ENCODE measurements at places on chromosomes 6 and 20.

GRCh38 chr6:64777941-64778785 lies 928.9 kb downstream of the EYS start:
- DNase-seq, result no peak

DNA sequence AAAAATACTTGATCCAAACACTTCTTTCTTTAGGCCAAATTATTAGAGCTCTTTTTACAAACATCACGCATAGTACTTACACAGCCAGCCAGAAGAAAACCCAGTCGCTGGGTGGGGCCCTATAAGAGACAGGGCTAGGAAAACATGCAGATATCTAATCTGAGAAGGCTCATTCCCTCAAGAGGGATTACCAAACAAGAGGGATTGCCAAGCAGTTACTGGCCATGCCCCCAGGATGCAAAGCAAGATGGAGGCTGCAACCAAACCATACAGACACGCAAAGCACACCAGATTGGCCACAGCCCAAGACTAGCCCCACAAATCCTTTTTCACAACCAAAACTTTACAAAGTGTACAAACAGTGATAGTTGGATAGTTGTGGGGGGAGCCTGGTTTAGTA lies 1235.4 kb upstream of the GJE1 start:
- DNase-seq, result no peak

DNA sequence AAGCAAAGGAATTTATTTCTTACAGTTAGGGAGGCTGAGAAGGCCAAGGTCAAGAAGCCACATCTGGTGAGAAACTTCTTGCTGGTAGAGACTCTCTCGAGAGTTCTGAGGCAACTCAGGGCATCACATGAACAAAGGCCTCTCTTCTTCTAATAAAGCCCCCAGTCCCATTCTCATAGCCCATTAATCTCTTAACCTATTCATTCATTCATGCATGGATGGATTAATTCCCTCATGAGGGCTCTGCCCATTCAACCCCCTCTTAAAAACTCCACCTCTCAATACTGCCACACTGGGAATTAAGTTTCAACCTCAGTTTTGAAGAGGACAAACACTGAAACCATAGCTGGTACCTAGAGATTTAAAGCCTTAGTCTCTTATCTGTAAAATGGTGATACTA lies 217.9 kb upstream of the SPTLC3 start:
- DNase-seq, result no peak

DNA sequence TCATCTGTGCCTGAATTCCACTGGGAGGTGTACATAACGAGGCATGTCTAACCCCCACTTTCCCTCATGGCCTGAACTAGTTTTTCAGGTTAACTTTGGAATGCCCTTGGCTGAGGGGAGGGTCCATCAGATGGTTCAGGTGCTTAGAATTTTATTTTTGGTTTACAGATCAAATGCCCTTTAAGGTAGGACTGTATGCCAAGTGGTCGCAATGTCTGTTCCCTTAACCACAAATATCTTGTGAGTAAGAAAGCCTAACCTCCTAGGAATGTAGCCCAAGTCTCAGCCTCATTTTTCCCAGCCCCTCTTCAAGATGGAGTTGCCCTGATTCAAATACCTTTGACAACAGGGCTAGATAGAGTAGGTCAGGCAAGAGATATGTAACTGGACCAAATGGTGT lies 78.4 kb downstream of the RNASET2 start:
- no peak for DNase-seq

DNA sequence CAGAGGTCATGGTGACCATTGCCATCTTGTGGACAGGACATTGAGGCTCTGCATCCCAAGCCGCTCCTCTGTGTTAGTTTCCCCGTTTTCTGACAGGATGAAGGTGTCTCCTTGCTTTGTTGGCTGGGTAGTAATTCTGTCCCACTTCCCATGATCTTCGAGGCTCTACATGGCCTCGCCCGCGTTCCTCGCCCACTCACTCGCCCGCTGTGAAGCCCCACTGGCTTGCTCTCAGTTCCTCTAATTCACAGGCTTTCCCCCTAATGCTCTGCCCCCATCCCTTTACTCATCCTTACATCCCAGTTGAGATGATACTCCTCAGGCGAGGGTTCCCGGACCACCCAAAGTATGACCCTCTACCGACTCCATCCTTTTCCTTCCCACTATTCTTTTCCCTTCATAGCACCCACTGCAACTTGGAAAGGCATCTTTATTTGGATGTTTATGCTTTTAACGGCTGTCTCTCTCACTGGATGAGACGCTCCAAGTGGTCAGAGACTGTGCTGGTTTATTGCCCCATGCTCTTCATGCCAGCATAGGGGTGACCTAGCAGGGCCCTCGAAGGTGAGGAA lies 511 bp upstream of the SLC35B2 start:
- DNase-seq, result no peak

DNA sequence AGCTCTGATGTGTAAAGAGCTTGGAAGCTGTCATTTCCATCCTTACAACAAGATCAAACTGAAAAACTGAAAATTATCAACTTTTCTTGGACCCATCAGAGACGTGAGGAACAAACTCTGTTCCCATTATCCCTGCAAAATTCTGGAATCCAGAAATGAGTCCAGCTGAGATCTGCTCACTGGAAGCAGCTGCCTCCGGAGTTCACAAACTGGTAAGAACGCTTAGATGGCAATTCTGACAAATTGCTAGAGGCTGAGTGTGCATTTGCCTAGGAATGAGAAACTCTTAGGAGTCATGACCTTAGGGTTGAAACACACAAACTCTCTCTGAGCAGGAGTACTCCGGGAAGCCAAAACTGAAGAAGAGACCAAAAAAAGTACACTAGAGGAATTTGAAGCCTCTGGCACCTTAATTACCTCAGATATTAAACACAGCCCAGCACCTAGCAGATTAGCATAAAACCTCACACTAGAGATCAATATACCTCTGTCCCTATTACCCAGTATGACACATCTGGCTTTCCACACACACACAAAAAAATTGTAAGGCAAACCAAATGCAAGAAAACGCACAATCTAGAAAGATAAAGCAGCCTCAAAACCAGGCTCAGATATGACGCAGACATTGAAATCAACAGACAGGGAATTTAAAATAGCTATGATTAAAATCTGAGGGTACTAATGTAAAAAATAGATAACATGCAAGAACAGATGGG lies 233.5 kb upstream of the SGK1 start:
- DNase-seq, result no peak

GRCh38 chr6:111727041-111727440 lies 121.4 kb upstream of the TRAF3IP2 start:
- DNase-seq, result no peak

DNA sequence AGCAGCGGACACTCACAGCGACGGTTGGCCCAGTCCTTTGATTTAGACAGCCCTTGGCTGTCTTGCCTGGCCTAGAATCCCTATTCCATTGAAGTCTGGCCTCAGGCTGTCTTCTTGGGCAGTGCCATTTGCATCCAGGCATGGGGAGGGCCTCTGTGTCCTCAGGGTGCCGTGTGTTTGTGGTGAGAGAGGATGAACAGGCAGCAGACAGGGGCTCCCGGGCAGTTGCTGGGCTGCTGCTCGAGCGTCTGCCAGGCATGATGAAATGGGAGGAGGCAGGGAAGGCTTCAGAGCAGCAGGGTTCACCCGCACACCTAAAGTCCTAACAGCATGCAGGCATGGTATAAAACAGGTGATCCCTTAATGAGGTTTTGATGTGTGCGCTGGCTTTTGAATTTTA lies 126.9 kb downstream of the SOBP start:
- peak; percentile 91 for DNase-seq

DNA sequence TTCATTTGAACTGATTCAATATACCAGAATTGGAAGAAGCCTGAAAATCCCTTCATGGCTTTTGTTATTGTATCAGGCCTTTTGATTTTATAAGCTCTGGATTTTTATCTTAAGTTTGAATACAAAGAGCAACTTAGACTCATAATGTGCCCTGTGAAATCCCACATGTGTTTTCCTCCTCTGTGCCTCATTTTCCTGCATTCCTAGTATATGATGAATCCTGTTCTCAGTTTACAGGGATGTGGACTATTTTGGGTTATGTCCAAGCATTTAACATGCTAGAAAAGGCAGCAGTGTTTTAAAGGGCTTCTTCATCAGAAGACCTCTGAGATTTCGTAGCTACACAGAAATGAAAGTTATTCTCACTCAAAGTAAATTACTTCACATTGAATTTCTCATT lies 455.0 kb downstream of the RFPL4B start:
- no peak for DNase-seq

GRCh38 chr6:137214931-137215330 lies 4.3 kb downstream of the IFNGR1 start:
- no peak for DNase-seq

GRCh38 chr20:25865715-25866656 lies 169.3 kb upstream of the ZNF337 start:
- DNase-seq, result peak; percentile 63

DNA sequence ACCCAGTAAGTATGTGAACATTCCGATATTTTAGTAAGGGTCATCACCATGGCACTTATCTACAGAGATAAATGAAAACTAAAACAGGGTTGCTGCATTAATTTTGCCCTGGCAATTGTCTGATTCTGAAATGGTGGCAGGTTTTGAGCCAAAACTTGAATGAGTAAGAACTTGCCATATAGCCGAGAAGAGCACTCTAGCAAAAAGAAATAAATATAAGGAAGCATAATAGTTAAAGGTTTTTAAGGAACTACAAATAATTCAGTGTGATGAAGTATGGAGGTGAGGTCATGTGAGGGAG lies 68.5 kb upstream of the BTN3A2 start:
- DNase-seq, result no peak

GRCh38 chr6:21321531-21321930 lies 272.0 kb upstream of the SOX4 start:
- DNase-seq, result no peak

DNA sequence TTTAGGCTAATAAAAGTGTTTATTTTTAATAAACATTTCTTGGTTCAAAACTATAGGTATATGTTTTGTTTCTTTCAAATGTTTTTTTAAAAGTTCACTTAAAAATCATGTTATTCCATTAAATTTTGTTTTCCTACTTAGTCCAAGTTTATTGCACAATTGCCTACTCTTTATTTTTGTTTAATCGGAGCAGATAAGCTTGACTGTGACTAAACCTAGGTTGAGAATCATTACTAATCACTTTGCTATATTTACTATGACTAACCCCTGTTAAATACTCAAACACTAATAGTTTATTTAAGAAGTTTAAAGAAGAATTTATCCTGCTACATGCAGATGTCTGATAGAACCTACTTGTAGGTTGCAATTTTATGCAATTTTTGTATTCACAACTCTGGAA lies 18.8 kb downstream of the MAP3K4 start:
- no peak for DNase-seq

DNA sequence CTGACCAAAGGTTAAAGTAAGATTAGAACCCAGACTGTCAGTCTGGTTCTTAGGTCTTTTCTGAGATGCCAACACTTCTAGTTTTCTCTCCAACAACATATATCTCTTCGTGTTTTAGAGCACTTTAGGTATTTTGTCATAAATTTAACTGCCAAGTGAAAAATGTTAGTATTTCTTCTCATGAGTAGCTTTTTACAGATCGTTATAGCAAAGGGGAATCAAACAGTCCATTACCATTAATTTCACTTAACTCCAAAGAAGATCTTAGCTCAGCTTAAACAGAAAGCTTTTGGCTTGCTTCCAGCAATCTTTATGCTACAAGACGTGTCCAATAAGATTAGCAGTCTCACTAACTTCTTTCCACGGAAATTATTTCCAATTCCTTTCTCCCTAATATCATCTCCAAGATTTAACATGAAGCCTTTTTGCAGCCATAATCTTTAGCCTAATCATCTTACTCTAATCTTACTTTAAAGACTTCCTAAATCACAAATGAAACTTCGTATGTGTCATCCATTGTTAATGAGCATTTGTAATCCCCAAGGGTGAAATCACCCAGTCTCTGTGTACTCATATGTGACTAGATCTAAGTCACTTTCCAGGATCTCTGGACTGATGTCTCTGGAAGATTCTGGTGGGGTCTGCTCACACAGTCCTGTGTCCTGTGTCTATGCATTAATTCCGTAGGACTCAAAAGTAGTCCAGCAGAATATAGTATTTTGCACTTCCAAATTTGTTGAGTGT lies 38.7 kb downstream of the MOXD1 start:
- DNase-seq, result no peak

DNA sequence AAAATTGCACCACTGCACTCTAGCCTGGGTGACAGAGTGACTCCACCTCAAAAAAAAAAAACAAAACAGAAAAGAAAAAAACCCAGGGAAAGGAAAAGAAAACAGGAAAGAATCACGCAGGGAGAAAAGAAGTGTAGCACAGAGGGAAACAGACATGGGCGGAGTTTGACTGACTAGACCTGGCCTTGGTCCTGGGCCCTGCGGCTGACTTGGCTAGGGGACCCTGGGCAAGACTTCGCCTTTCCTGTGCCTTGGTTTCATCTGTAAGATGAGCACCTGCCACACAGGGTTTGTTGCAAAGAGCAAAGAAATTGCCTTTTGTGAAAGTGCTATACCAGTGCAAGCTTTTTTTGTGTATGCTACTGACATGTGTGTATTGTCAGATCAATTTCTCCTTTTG lies 71.3 kb upstream of the KCNG1 start:
- DNase-seq, result no peak

DNA sequence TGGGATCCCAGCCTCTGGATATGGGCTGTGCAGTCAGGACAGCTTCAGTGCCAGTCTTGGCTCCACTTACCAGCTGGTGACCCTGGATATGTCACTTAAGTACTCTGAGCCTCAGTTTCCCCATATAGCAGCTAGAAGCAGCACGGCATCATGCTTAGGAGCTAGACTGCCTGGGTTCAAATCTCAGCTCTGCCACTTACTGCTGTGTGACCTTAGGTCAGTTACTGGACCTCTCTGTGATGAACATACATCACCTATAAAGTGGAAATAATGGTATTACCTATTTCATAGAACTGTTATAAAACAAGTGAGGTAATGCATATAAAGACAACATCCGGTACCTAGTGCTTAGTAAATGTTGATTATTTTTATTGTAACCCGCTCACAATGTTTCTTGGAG lies 83.7 kb downstream of the GRM4 start:
- no peak for DNase-seq

DNA sequence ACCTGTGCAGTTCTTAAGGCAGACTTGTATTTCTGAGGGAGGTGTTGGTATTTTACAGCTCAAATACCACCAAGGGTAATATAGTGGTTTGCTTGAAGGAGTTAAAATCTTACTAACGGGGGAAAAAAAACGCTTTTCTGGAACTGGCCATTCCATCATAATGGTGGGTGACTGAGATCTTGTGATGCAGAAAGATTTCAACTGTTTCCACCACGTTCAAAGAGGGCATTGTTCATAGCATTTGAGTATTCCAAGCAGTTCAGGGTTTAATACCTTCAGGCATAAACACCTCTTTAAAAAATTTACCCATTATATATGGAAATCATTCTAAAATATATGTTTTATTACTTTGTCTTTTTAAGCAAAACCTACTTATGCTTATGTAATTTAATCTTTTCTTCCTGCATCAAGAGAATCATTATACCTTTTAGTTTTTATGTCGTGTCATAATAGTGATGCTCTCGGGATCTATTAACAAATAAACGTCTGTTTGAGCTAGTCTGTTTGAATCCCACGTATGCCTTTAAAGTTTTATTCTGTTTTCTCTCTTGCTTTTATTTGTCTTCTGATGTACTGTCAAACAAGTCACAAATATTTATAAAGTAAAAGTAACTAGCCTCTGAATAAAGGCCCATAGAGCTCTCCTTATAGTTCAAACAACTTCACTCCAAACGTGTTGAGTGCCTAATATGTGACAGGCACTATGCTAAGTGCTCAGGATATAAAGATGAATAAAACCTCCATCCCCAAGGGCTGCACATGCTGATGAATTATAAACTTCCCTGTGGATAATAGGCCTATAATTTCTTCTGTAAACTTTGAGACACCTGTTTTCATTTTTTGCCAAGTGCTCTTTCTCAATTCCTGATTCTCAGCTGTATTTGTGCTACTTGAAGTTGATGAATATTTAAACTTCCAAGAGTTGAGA lies 298.8 kb upstream of the FERMT1 start:
- peak; percentile 20 for DNase-seq
